T-cell (primary cell): ENCODE measurements at places on chromosomes 13 and 19. TPM values are rescaled to one million over a fixed set of nuclear protein-coding genes. Genes with fewer than 3 reads are reported as not detected.
A peak's percentile ranks its signal among the peaks of the same experiment; 100 is the strongest.

DNA sequence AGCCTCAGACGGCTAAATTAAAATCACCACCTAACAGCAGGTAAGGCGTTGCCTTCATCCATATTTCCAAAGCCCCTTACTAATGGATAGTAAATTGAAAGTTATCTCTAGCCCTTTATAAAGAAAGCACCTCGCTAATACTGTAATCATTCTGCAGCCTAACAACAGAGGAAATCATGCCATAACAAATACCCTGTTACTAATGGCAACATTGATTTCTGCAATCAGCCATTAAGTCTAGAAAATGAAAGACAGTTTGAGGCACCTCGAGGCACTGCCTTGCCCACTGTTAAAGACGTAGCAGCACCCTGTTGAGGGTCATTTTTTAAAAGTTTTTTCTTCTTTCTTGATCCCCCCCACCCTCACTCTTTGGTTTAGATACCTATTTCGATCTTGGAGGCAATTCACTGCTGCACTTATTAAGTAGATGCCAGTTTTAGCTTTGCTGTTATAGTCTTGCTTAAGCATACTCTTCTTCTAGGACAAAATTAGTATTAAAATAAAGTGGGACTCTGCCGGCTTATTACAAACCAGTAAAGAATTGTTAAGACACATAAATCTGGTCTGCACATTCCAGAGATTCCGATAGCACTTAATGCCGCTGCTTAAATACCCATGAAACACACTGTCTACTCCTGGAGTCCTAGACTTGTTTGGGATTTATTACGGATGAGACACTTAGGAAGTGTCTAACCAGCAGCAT, 74.8 kb downstream of the ZNF536 start:
- DNase-seq: no peak
- no peaks in the 10 kb centered on the region for H3K4me1 ChIP-seq
- H3K4me3 ChIP-seq: no peak overlapping the region
- no peaks in the 10 kb centered on the region for H3K36me3 ChIP-seq

GRCh38 chr19:43984687-43985000, 656 bp downstream of the ZNF155 start:
- peaks cover 4% of the 10 kb centered on the region for H3K36me3 ChIP-seq
- H3K4me3 ChIP-seq: peak overlapping the region; percentile 91
- peaks cover 2% of the 10 kb centered on the region for H3K4me1 ChIP-seq
- peak overlapping the region; percentile 46 for H3K27ac ChIP-seq

DNA sequence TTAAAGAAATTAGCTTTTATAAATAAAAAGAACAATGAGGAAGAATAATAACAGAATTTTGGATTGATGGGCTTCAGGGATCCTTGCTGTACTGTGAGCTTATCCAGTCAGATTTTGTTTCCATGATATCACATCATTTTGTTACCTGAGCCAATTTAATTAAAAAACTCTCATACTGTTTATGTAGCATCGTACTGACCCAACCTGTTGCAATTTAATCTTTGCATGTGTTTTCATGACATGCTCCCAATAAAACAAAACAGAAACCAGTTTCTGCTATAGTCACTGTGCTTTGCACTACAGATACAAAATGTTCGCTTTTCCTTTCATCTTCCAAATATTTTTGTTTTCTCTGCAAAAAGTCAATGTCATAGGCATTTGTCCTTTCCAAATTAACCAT, 109.7 kb upstream of the RNF113B start:
- H3K4me3 ChIP-seq: no peak overlapping the region
- H3K36me3 ChIP-seq: no peaks in the 10 kb centered on the region
- H3K27me3 ChIP-seq: peaks cover 2% of the 10 kb centered on the region
- H3K27ac ChIP-seq: no peak overlapping the region
- no peaks in the 10 kb centered on the region for H3K4me1 ChIP-seq

DNA sequence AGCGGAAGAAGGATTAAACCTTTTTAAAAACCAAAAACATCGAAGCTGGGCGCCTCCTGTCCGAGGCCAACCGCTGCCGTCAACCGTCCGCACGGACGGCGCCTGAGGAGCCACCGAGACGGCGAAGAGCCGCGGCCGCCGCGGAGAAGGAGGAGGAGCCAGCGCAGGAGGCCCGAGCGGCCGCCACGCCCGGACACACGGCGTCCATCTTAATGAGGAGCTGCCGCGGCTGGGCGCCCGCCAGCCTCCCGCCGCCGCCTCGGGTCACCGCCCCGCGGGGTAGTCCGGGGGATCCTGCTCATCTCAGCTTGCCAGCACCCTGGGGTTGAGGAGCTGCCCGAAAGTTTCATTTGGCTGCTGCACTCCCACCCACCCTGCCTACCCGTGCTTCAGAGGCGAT, 10.6 kb downstream of the ZSCAN1 start:
- no peaks in the 10 kb centered on the region for H3K27me3 ChIP-seq
- no peak overlapping the region for H3K4me3 ChIP-seq
- H3K36me3 ChIP-seq: no peaks in the 10 kb centered on the region

GRCh38 chr19:51664997-51665396, 18.4 kb upstream of the SIGLEC14 start:
- no peaks in the 10 kb centered on the region for H3K4me1 ChIP-seq
- no peak for DNase-seq
- no peak overlapping the region for H3K4me3 ChIP-seq
- no peaks in the 10 kb centered on the region for H3K36me3 ChIP-seq
- no peak overlapping the region for H3K27ac ChIP-seq

- DNase-seq: no peak
- no peak overlapping the region for H3K4me3 ChIP-seq
- peaks cover 9% of the 10 kb centered on the region for H3K4me1 ChIP-seq
- peaks cover 23% of the 10 kb centered on the region for H3K27me3 ChIP-seq
- H3K36me3 ChIP-seq: peaks cover 64% of the 10 kb centered on the region
These were observed 3.9 kb upstream of the AMH start for GRCh38 chr19:2245273-2245672.

- no peaks in the 10 kb centered on the region for H3K27me3 ChIP-seq
- DNase-seq: no peak
- H3K36me3 ChIP-seq: peaks cover 14% of the 10 kb centered on the region
- H3K4me1 ChIP-seq: no peaks in the 10 kb centered on the region
- no peak overlapping the region for H3K4me3 ChIP-seq
These were observed 99.6 kb downstream of the PAN3 start for GRCh38 chr13:28237944-28238343.

DNA sequence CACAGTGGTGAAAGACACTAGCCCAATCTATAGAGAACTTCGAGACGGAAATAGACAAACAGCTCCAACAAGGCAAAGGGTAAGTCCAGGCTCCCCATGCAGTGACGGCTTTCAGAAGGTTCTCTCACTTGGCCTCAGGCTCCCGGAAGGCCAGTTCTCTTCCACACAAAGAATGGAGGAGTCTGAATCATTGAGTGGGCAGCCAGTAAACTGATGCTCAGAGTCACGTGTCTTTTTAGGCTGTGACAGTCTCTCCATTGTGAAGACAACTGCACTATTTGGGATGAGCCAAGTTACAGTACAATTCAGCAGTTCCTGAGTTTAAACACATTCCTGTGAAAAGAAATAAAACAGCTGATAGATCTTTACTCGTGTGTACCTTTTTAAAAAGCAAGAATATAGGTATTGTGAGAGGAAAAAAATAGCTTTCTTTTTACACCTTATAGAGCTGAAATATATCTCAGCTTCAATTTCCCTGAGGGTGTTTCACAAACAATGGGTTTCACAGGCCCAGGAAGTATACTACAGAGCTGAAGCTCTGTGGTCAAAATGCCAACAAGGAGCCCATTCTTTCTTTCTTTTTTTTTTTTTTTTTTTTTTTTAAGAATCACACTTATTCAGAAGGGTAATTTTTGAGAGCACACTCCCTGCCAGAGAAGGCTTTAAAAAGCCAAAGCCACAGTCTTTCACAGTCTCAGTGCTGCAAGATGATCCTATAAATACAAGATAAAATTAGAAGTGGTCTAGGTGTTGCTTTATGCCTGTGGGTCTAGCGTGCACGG, 135.1 kb downstream of the FREM2 start:
- H3K36me3 ChIP-seq: no peaks in the 10 kb centered on the region
- H3K4me3 ChIP-seq: no peak overlapping the region
- no peaks in the 10 kb centered on the region for H3K4me1 ChIP-seq
- H3K27ac ChIP-seq: no peak overlapping the region
- no peaks in the 10 kb centered on the region for H3K27me3 ChIP-seq
- DNase-seq: no peak

GRCh38 chr13:80342471-80343371, 1.8 kb upstream of the SPRY2 start:
- peaks cover 44% of the 10 kb centered on the region for H3K27me3 ChIP-seq
- peak overlapping the region; percentile 41 for H3K4me3 ChIP-seq
- DNase-seq: no peak

- no peaks in the 10 kb centered on the region for H3K36me3 ChIP-seq
- no peak overlapping the region for H3K27ac ChIP-seq
- no peaks in the 10 kb centered on the region for H3K4me1 ChIP-seq
- no peaks in the 10 kb centered on the region for H3K27me3 ChIP-seq
These were observed 103.5 kb upstream of the TSC22D1 start for GRCh38 chr13:44679597-44679996.

DNA sequence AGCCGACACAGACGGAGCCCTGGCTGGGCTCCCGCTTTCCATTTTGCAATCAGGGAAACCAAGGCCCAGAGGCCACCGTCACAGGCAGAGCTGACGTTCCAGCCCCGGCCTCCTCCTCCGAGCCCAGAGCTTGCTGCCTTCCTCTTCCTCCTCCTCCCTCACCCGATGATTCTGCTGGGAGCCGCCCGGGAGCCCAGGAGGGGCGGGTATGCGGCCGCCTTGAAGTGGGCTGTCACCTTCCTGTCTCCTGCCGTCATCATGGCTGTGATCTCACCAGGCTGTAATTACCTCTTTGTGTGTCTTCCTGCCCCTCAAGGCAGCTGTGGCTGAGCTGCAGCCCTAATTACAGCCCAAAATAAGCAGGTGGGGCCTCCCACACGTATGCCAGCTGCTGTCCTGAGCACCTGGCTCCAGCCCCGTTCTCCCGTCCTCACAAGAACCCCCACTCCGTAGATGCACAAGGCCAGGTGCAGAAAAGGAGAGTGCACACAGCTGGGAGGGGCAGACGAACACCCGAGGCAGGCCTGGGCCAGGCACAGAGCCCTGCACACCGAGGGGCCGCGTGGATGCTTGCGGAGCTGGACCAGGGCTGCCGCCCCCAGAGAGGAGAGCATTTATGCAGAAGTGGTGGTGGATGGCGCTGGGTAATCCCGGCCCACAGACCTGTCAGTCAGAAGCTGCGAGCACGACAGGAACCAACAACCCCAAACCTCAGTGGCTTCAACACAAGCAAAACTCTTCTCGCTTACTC, 4.0 kb downstream of the TPGS1 start:
- H3K4me3 ChIP-seq: peak overlapping the region; percentile 48
- H3K4me1 ChIP-seq: peaks cover 15% of the 10 kb centered on the region
- H3K36me3 ChIP-seq: peaks cover 13% of the 10 kb centered on the region

DNA sequence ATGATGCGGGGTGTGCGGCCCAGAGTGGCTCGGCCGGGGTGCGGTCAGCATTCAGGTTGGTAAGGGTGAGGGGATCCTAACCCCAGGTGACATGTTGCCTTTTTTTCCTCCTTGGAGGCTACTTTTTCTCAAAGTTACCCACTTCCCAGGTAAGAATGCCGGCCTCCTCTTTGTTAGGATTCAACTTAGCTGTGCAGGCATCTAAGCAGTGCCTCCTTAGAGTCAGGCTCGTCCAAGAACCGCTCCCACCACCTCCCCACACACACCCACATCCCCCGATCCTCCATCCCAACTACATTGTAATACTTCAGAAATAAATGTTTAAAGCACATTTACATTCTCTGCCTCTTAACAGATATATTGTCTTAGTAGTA, 733 bp upstream of the ENOX1 start:
- DNase-seq: no peak
- peaks cover 31% of the 10 kb centered on the region for H3K27me3 ChIP-seq
- no peak overlapping the region for H3K4me3 ChIP-seq
- H3K4me1 ChIP-seq: peaks cover 16% of the 10 kb centered on the region
- no peaks in the 10 kb centered on the region for H3K36me3 ChIP-seq

- no peak for DNase-seq
- no peak overlapping the region for H3K27ac ChIP-seq
- H3K4me1 ChIP-seq: peaks cover 91% of the 10 kb centered on the region
- no peaks in the 10 kb centered on the region for H3K36me3 ChIP-seq
- no peaks in the 10 kb centered on the region for H3K27me3 ChIP-seq
- no peak overlapping the region for H3K4me3 ChIP-seq
These were observed 6.7 kb downstream of the NANOS3 start for GRCh38 chr19:13883516-13884064.

DNA sequence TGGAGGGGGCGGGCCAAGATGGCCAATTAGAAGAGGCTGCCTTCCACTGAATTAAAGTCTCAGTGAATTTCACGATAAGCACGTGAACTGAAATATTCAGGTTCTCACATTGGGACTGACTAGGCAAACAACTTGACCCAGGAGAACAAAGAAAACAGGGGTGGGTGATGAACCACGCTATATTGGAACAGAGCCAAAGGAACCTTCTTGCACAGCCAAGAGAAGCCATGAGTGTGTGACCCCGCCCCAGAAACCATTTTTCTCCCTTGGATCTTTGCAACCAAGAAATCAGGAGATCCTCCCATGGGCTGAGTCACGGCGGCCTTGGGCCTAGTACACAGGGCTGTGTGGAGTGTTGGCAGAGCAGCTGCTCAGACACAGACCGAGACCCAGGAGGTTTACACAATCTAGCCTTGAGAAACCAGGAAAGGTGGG, 36.8 kb downstream of the ERICH4 start:
- no peak overlapping the region for H3K27ac ChIP-seq
- no peak overlapping the region for H3K4me3 ChIP-seq
- peaks cover 39% of the 10 kb centered on the region for H3K27me3 ChIP-seq
- H3K4me1 ChIP-seq: no peaks in the 10 kb centered on the region
- H3K36me3 ChIP-seq: no peaks in the 10 kb centered on the region

DNA sequence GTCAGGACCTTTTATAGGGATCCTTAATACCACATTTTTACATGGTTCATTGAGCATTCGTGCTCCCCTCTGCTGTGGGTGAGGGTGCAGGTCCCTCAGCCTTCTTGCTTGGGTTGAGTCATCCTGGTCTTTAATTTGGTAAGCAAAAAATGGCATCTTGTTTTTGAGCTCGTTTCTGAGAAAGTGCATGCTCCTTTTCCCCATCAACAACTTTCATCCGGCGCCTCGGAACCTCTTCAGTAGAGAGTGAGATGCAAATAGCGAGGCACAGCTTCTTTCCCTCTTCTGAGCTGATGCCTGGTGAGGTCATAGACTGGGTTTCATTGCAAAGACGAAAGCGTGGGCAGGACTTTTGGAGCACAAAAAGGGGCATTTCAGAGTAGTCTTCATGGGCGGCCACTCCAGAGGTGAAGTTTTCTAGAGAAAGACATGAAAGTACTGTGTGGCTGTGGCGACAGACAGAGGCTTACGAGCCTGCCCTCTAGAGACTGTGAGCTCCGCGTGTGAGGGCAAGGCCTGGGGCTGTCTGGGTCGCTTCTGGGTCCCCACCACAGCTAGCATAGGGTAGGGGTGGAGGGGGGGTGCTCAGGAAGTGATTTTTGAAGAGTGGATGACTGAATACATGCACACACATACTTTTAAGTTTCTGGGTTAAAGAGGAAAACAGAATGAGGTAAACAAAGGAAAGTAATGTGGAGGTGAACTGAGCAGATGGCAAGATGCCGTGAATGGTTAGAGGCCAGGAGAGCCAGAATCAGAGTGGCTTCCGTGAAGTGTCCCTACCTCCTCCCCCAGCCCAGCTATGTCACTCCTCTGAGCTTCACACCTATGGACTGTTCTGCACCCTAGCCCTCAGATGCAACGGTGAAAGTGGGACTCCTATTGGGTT, 44.3 kb downstream of the BBC3 start:
- DNase-seq: peak; percentile 67
- H3K27me3 ChIP-seq: no peaks in the 10 kb centered on the region

The POU2F2 gene
- 59.5 TPM for total RNA-seq

The DACT3 gene
- total RNA-seq: 0.56 TPM

The SHD gene
- total RNA-seq: not detected

The PABPC3 gene
- total RNA-seq: 0.30 TPM

The KASH5 gene
- not detected for total RNA-seq

The ADGRE3 gene
- total RNA-seq: not detected

The LHB gene
- not detected for total RNA-seq

The RAB3A gene
- 8.3 TPM for total RNA-seq

The ZNF132 gene
- total RNA-seq: 1.4 TPM

The OVOL3 gene
- not detected for total RNA-seq
